ENCODE measurements at places on chromosomes 3 and 15. TPM values are rescaled to one million over a fixed set of nuclear protein-coding genes. Genes with fewer than 3 reads are reported as not detected.

The AMT gene
- 0.62 TPM for total RNA-seq

The ZNF385D gene
- 14.0 TPM for total RNA-seq

The ZNF80 gene
- total RNA-seq, result not detected

The PAK6 gene
- 11.2 TPM for total RNA-seq

The C3orf70 gene
- total RNA-seq, result 26.8 TPM

The STAG1 gene
- total RNA-seq, result 80.8 TPM

The WDR76 gene
- total RNA-seq, result 20.3 TPM

The CCK gene
- 14.7 TPM for total RNA-seq

The KCNAB1 gene
- 15.3 TPM for total RNA-seq

The CSPG5 gene
- 131 TPM for total RNA-seq

The FHIT gene
- 3.6 TPM for total RNA-seq

The GOLGA6B gene
- not detected for total RNA-seq

Data from occipital lobe (tissue), 3 donors.